ENCODE measurements at places on chromosomes 6 and 20. TPM values are rescaled to one million over a fixed set of nuclear protein-coding genes. Genes with fewer than 3 reads are reported as not detected.

DNA sequence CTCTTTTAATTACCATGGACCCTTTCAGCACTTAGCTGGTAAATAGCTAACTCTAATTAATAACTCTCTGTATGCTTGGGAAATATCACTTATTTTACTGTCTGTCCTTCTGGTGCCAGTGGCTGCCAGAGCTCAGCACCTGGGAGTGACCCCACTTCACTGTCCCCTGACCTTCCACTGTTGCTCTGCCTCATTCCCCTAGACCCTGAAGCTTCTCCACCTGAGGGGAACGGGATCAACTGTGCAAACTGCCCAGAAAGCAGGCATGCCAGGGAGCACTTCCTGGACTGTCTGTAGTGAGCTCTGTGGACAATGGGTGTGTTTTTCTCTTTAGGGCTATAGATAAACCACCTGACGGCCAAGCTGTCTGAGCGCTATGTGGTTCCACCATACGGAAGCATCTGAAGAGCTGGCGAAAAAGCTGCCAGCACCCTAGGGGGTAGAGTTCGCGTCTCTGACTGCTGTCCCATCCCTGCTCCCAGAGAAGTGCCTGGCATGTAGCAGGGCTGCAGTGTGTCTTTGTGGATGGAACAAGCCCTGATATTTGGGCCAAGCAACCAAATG lies 106.3 kb upstream of the FOXA2 start:
- peaks cover 5% of the 10 kb centered on the region for H3K4me1 ChIP-seq
- H3K36me3 ChIP-seq: no peaks in the 10 kb centered on the region
- H3K27ac ChIP-seq: no peak overlapping the region
- no peak for DNase-seq
- H3K27me3 ChIP-seq: peaks cover 3% of the 10 kb centered on the region

DNA sequence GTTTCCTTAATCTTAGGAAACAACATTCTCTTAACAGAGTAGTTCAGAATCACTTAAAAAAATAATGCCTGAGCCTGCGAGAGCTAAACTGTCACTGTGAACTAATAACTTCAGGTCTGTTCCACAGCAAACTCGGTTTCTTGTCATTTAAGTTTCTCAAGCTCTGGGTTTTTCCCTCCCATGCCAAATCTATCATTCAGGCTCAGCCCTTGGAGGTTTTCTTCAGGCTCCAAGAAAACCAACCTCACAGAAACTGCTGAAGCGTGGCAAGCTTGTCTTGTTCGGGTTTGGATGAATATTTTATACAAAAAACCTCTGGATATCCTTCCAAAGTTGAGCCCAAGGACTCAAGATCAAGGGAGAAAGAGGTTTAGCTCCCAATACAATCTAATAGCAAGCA lies 99.7 kb upstream of the SNX9 start:
- no peaks in the 10 kb centered on the region for H3K36me3 ChIP-seq
- DNase-seq: no peak
- H3K4me1 ChIP-seq: no peaks in the 10 kb centered on the region
- H3K4me3 ChIP-seq: no peak overlapping the region
- H3K27me3 ChIP-seq: peaks cover 17% of the 10 kb centered on the region

MED20 gene
- total RNA-seq: 25.5 TPM

NRSN1 gene
- not detected for total RNA-seq

SHLD1 gene
- total RNA-seq: 11.6 TPM

KCNK17 gene
- total RNA-seq: not detected
